HCT116 (cell line): ENCODE measurements at places on chromosomes 4 and X.

- no peaks in the 10 kb centered on the region for H3K36me3 ChIP-seq
- no peak overlapping the region for H3K27ac ChIP-seq
- no peaks in the 10 kb centered on the region for H3K27me3 ChIP-seq
- peak; percentile 29 for DNase-seq
Measured at GRCh38 chr4:118032691-118033090, 1.6 kb upstream of the NDST3 start.

DNA sequence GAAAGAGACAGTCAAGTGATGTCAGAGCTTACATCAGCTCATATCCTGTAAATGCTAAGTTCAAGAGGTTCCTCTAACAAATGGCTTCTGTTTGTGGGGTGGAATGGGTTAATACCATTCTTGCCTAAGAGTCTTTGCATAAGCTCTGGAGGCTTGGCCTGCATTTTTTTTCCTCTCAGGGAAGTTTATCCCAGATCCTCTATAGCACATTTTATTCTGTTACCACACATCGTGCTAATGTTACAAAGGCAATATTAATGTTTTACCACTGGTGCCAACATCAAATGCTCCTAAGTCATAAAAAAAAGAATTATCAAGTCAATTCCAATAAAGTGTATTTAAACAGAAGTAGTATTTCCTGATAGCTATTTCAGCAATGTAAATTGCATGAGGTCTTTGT lies 2.9 kb upstream of the ADH6 start:
- no peaks in the 10 kb centered on the region for H3K4me1 ChIP-seq
- H3K36me3 ChIP-seq = no peaks in the 10 kb centered on the region
- H3K4me3 ChIP-seq = no peak overlapping the region
- no peaks in the 10 kb centered on the region for H3K27me3 ChIP-seq
- H3K27ac ChIP-seq = no peak overlapping the region

GRCh38 chrX:132118358-132118757 lies 9.5 kb downstream of the FRMD7 start:
- no peak overlapping the region for H3K27ac ChIP-seq
- no peaks in the 10 kb centered on the region for H3K27me3 ChIP-seq
- H3K36me3 ChIP-seq = no peaks in the 10 kb centered on the region
- H3K4me3 ChIP-seq = no peak overlapping the region
- H3K4me1 ChIP-seq = no peaks in the 10 kb centered on the region

GRCh38 chr4:102641793-102642192 lies 119.0 kb downstream of the MANBA start:
- no peak for DNase-seq
- H3K4me3 ChIP-seq = no peak overlapping the region
- H3K4me1 ChIP-seq = peaks cover 12% of the 10 kb centered on the region
- no peaks in the 10 kb centered on the region for H3K36me3 ChIP-seq
- H3K27me3 ChIP-seq = no peaks in the 10 kb centered on the region

- H3K27ac ChIP-seq = no peak overlapping the region
- H3K36me3 ChIP-seq = no peaks in the 10 kb centered on the region
- H3K4me3 ChIP-seq = no peak overlapping the region
- DNase-seq = no peak
Measured at GRCh38 chr4:122224348-122224747, 72.2 kb downstream of the BLTP1 start.

DNA sequence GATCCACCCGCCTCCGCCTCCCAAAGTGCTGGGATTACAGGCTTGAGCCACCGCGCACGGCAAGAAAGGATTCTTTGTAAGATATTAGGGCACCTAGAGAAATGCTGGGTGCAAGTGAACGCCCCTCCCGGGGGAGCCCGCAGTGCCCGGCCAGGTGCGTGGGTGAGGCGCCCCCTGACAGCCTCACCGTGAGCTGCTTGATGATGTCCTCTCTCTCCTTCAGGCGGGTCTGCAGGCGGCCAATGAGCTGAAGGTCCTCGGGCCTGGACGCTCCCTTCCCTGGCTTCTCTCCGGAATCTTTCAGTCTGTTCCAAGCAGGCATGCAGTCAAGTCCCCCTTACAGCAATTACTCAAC lies 21.9 kb downstream of the MED28 start:
- H3K4me3 ChIP-seq = no peak overlapping the region
- H3K27me3 ChIP-seq = no peaks in the 10 kb centered on the region
- no peak for DNase-seq

- no peak overlapping the region for H3K4me3 ChIP-seq
- no peak for DNase-seq
- peaks cover 35% of the 10 kb centered on the region for H3K4me1 ChIP-seq
- H3K27ac ChIP-seq = peak overlapping the region; percentile 61; the same call in 1 of the 2 replicates
Measured at GRCh38 chr4:142356801-142357200, 489.3 kb downstream of the INPP4B start.

- no peaks in the 10 kb centered on the region for H3K36me3 ChIP-seq
- H3K4me3 ChIP-seq = no peak overlapping the region
- H3K27me3 ChIP-seq = no peaks in the 10 kb centered on the region
- H3K4me1 ChIP-seq = no peaks in the 10 kb centered on the region
Measured at GRCh38 chrX:29947225-29947624, 268.1 kb upstream of the MAGEB2 start.

DNA sequence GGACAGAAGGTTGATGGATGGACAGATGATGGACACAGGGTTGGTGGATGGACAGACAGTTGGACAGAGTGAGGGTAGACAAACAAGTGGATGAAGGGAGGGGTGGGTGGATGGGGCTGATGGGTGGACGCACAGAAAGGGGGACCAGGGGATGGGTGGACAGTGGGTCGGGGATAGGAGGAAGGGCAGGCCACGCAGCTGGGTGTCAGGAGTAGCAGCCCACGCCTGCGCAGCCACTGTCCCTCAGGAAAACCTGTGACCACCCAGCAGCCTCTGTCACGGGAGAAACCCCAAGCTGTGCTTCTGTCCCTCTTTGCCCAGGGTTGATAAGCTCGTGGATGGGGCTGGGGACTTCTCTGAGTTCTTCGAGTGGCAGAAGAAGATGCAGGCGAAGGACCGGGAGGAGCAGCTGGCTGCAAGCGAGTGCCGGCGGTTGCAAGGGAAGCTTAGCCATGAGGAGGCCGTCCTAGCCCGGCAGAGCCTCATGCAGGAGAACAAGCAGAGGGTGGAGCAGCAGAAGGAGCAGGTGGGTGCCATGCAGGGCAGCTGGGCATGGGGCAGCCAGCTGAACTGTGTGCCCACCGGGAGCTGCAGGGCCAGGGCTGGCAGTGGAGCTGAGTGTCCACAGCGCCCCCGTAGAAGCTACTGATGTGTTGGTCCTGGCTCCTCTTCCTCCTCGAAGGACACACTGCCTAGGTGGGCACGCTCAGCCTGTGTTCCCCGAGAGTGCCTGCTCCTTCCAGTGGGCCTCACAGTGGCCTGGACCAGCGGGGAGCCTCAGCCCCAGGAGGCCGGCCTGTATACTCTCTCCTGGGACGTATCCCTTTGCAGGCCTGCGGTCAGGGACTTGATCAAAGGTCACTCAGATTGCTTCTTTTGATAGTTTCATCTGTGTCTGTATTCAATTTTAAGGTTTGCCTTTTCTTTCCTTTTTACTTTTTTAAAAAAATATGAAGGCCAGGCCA lies 16.8 kb upstream of the RNF4 start:
- no peaks in the 10 kb centered on the region for H3K4me1 ChIP-seq
- no peak overlapping the region for H3K27ac ChIP-seq
- H3K27me3 ChIP-seq = no peaks in the 10 kb centered on the region
- H3K36me3 ChIP-seq = no peaks in the 10 kb centered on the region

DNA sequence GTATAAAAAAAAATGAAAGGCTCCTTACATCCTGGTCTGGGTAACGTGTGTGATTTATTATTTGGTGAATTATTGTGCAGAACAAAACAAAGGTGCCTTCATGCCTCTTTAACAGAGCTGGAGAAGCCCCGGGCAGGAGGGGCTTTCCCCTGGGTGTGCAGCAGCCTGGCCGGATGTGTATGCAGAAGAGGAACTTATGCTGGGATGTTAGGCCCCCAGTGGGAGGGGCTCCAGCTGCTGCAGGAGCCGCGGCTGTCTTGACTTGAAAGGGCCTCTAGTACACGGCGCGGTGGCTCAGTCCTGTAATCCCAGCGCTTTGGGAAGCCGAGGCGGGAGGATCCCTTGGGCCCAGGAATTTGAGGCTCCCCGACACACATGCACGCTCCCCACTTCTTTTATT lies 16.0 kb downstream of the CCNQ start:
- no peak for DNase-seq
- no peaks in the 10 kb centered on the region for H3K27me3 ChIP-seq
- no peaks in the 10 kb centered on the region for H3K36me3 ChIP-seq

DNA sequence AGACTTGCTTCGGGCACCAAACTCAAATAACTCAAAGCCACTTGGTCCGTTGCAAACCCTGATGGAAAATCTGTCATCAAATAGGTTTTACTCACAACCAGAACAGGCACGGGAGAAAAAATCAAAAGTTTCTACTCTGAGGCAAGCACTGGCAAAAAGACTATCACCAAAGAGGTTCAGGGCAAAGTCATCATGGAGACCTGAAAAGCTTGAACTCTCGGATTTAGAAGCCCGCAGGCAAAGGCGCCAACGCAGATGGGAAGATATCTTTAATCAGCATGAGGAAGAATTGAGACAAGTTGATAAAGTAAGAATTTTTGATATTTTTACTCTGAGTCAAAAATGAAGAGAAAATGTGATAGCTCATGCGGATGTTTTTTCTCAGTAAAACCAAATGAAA lies 87.2 kb downstream of the NRK start:
- DNase-seq = no peak
- no peak overlapping the region for H3K4me3 ChIP-seq
- H3K27me3 ChIP-seq = no peaks in the 10 kb centered on the region; the same call in 1 of the 2 replicates
- no peaks in the 10 kb centered on the region for H3K36me3 ChIP-seq
- H3K27ac ChIP-seq = no peak overlapping the region

DNA sequence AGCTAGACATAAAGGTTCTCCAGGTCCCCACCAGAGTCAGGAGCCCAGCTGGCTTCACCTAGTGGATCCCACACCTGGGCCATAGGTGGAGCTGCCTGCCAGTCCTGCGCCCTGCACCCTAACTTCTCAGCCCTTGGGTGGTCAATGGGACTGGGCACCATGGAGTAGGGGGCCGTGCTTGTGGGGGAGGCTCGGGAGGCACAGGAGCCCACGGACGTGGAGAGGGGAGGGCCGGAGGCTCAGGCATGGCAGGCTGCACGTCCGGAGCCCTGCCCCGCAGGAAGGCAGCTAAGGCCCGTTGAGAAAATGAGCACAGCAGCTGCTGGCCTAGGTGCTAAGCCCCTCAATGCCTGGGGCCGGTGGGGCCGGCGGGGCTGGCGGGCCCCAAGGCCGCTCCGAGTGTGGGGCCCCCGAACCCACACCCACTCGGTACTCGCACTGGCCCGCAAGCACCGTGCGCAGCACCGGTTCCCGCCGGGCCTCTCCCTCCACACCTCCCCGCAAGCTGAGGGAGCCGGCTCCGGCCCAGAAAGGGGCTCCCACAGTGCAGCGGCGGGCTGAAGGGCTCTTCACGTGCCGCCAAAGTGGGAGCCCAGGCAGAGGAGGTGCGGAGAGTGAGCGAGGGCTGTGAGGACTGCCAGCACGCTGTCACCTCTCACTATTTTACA lies 291.1 kb downstream of the KLHL4 start:
- H3K4me1 ChIP-seq = no peaks in the 10 kb centered on the region
- no peaks in the 10 kb centered on the region for H3K36me3 ChIP-seq
- H3K27me3 ChIP-seq = no peaks in the 10 kb centered on the region
- no peak overlapping the region for H3K4me3 ChIP-seq
- DNase-seq = no peak

DNA sequence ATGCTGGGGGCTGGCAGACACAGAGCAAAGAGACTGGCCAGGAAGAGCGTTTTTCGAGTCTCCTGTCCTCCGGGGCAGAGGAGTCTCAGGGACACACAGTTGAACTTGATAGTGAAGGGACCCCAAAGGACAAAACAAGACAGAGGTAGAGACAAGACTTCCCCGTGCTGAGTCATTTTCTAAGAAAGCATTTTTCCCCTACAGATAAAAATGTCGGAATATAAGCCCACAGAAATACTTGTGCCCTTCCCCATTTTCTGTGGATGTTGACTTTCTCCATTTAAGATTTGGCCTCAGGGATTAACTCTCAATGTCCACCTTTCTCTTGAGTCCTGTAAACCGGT lies 523 bp upstream of the BTK start:
- DNase-seq = no peak
- H3K27me3 ChIP-seq = no peaks in the 10 kb centered on the region

- H3K36me3 ChIP-seq = no peaks in the 10 kb centered on the region
- no peak for DNase-seq
- H3K27ac ChIP-seq = no peak overlapping the region
- H3K27me3 ChIP-seq = peaks cover 19% of the 10 kb centered on the region; the same call in 1 of the 2 replicates
- no peak overlapping the region for H3K4me3 ChIP-seq
- H3K4me1 ChIP-seq = no peaks in the 10 kb centered on the region
Measured at GRCh38 chr4:76055016-76055415, 19.1 kb upstream of the CXCL11 start.

DNA sequence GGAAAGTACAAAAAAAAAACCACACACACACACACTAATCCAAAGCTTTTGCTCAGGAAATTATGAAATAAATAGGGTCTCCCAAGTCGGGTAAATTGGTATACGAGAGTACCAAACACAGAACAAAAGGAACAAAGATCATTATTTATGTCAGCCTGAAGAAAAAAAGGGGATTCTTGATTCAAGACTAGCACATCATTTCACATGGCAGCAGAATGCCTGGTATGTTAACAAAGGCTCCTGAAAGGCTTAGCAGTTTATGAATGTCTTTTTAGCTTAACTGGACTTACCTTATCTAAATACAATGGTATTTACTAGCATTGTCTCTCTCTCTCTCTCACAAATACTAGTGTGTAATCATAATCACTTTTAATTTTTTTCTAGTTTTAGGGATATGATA lies 11.3 kb downstream of the RAP2C start:
- no peak overlapping the region for H3K27ac ChIP-seq
- H3K27me3 ChIP-seq = no peaks in the 10 kb centered on the region
- H3K4me1 ChIP-seq = no peaks in the 10 kb centered on the region
- peaks cover 2% of the 10 kb centered on the region; the same call in 1 of the 2 replicates for H3K36me3 ChIP-seq
- no peak overlapping the region for H3K4me3 ChIP-seq
- DNase-seq = no peak

DNA sequence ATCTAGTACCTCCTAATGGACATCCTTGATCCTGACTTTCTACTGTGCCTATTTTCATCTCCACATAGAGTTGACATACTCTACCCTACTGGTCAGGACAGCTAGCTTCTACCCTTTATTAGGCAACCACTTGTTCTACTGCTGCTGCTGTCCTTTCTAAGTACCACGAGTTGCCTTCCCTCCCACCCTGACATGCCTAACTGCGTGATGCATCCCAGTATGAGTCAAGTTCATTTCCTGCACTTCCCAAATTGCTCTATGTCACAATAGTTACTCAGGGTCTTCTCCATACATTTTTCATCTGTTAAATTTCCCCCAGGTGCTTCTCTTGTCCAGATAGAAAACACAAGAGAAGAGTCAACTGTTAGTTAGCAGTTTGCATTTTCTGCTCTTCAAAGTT lies 133.4 kb downstream of the TBC1D19 start:
- no peaks in the 10 kb centered on the region for H3K27me3 ChIP-seq
- DNase-seq = peak; percentile 4
- no peak overlapping the region for H3K27ac ChIP-seq

DNA sequence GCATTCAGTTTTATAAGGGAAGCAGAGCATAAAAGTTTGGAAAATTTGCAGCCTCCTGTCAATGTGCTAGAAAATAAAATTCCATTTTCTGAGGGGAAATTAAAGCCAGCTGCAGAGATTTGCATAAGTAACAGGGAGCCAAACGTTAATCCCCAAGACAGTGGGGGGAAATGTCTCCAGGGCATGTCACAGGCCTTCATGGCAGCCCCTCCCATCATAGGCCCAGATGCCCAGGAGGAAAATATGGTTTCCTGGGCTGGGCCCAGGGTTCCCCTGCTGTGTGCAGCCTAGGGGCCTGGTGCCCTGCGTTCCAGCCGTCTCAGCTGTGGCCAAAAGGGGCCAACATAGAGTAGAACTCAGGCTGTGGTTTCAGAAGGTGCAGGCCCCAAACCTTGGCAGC lies 9.3 kb downstream of the RNF4 start:
- no peak overlapping the region for H3K27ac ChIP-seq
- H3K4me1 ChIP-seq = no peaks in the 10 kb centered on the region
- no peaks in the 10 kb centered on the region for H3K27me3 ChIP-seq
- no peak for DNase-seq
- no peak overlapping the region for H3K4me3 ChIP-seq
- no peaks in the 10 kb centered on the region for H3K36me3 ChIP-seq
